ENCODE measurements at places on chromosomes 5 and 9. TPM values are rescaled to one million over a fixed set of nuclear protein-coding genes. Genes with fewer than 3 reads are reported as not detected.
A peak's percentile ranks its signal among the peaks of the same experiment; 100 is the strongest.

DNA sequence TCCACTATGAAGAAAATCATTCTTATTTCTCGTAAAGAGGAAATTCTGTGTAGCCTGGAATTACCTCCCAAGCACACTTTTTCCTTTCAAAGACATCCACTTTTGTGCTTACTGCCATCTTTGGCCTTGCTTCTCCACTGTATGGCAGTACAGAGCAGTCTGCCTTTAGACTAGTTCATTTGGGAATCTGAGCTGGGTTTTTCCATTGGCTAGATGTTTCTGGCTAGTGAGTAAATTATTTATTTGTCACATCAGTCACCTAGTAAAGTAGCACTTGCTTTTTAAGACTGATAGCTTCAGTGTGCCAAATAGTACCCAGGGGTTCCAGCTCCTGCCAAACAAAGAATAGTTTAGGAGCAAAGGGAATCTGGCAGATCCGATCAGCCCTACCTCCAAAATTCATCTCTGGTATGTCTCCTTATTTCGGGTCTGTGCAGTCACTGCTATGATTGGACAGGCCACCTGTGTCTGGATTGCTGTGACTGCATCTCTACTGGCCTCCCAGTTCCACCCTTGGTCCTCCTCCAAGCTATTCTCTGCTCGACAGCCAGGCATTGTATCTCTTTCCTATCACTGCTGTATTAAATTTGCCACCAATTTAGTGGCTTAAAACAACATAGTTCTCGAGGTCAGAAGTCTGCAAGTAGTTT lies 97.6 kb downstream of the NUDT12 start:
- DNase-seq: no peak

DNA sequence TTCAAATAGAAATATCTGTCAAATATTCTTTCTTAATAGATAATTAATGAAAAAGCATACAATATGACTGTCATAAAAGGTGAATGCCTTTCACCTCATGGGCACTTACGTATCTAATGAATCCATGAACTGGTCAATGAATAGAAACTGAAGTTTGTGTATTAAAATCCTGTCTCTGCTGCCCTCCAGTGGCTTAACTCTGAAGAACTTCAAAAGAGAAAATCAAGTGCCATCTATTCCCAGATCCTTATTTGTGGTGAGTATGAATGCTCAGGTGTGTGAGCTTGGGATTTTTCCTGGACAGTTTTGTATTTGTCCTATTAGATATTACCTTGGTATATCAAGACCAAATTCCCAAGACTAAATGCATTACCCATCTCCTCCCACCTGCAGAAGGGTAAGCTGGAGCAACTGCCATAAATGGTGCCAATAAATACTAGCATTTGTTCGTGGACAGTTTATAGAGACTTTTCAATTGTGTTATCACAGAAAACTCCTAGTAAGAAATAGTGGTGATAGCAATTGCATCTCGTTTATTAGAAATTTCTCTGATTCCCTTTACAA lies 44.0 kb upstream of the SVEP1 start:
- peak; percentile 39 for DNase-seq

ANKRD34B gene
- total RNA-seq: not detected

RMRP gene
- 4,639 TPM for total RNA-seq

TAF9 gene
- 164 TPM for total RNA-seq

ARL14EPL gene
- not detected for total RNA-seq

FCN2 gene
- not detected for total RNA-seq

QRFP gene
- total RNA-seq: not detected

DNA sequence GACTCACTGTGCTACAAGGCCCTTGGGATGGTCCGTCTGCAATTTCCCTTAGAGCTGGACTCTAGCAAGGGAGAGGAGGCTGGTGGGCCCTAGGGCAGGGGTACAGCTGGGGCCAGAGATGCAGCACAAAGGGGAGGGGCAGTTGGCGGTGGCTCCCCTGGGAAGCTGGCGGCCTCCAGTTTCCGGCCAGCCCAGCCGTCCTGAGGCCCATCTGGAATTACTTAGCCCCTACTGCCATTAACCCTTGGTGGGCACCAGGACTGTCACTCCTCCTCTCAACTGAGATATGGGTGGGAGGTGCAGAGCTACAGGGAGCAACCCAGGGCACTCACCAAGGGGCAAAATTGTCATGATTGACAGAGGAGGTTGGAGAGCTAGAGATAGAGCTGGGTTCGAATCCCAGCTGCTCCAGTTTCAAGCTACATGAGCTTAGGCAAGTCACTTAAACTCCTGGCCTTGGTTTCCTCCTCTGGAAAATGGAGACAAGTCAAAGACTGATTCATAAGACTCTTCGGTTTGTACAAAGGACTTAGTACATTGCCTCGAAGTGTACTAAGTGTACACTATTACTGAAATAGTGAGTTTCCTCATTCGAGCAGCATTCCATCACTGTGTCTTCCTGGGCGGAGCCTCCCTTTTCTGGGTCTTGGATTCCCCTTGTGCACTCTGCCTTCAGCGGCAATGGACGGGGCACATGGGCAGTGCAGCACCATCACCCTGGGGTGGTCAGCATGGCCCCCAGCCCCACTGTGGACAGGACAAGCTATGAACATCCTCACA lies 2.7 kb upstream of the PDGFRB start:
- no peak for DNase-seq

GRCh38 chr5:52864884-52865283 lies 77.2 kb downstream of the ITGA1 start:
- DNase-seq: no peak

DNA sequence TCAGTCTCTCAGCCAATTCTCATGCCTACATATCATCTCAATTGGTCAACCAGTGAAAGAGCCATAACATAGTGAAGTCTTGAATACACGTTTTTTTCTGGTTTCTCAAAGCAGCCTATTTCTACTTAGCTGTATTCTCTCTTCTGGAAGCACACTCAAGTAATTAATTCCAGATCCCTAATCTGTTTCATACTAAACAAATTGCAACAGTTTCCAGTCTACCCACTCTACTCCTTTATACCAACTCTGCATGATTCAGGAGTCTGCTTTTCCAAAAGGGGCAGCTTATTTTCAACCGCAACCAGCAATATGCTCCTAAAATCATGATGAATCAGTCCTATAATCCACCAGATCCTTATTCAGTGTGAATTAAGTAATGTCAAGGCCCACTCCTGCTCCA lies 211.7 kb downstream of the TLE1 start:
- no peak for DNase-seq

DNA sequence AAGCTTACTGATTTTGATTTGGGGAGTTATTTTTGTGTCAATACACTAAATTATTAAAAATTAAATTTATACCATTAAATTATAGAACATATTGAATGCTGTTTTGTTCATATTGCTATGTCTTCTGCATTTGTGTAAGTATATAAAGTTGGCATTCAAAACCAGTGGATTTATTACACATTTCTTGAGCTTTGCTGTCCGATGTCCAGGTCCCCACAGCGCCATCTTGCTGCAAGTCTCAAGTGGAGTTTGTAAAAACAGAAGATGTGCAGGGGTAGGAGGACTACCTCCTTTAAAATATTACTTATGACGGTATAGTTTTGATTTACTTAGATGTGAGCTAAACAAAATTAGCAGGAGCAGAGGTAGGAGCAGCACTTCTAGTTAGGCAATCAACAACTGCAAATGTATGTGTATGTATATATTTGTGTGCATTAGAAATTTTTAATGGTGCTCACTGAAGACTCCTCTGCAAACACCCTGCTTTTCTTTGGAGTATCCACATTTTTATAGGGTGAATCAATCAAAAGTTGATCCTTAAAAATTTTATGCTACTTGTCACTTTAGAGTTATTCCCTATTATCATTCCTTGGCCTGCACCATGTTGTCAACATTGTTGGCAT lies 37.4 kb downstream of the CPEB4 start:
- peak; percentile 39 for DNase-seq

GRCh38 chr5:175895686-175896102 lies 24.3 kb downstream of the CPLX2 start:
- no peak for DNase-seq

CCNI2 gene
- total RNA-seq: not detected

TTC23L gene
- 0.06 TPM for total RNA-seq

DNA sequence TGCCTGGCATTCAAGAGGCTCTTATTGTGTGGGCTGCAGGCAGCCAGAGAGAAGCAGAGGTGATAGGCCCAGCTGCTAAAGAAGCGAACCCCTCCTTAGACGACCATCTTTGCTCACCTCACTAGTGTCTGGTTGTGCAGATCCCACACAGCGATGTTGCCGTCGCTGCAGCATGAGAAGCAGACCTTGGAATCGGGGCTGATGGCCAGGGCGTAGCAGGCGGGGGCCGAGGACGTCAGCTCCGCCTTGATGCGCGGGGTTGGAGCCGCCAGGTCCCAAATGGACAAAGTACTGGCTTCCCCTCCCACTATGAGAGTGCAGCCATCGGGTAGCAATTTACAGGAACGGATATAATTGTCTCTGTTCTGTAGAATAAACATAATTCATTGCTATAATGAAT lies 98.7 kb downstream of the TLE1 start:
- no peak for DNase-seq

DNA sequence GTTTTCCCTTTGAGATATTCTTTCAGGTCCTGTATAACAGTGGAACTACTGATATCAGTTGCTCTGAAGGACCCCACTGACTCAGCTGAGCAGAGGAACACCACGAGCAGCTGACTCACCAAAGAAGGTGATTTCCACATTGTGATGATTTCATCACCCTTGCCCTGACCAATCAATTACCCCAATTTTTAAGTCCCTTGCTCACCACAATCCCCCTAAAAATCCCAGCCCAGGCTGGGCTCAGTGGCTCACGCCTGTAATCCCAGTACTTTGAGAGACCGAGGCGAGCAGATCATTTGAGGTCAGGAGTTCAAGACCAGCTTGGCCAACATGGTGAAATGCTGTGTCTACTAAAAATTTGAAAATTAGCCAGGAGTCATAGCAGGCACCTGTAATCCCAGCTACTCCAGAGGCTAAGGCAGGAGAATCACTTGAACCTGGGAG lies 125.3 kb upstream of the ABCA1 start:
- DNase-seq: peak; percentile 23

GRCh38 chr5:902129-902916 lies 9.6 kb downstream of the TRIP13 start:
- no peak for DNase-seq

DNA sequence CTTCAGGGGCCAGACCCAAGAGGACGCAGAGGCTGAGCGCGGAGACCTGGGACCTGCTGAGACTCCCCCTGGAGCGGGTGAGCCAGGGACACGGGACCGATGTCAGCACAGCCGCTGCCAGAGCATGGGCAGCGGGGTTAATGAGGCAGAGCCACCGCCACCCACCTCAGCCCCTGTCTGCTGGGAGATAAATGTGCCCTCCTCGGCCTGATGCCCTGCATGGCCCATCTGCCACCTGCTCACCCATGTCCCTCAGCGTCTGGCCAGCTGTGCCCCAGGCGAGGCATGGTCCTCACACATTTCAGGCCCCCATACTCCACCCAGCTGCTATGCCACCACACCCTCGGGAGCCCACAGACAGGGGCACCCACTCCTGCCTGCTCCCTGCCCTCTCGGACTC lies 14.9 kb downstream of the DNLZ start:
- DNase-seq: no peak

DNA sequence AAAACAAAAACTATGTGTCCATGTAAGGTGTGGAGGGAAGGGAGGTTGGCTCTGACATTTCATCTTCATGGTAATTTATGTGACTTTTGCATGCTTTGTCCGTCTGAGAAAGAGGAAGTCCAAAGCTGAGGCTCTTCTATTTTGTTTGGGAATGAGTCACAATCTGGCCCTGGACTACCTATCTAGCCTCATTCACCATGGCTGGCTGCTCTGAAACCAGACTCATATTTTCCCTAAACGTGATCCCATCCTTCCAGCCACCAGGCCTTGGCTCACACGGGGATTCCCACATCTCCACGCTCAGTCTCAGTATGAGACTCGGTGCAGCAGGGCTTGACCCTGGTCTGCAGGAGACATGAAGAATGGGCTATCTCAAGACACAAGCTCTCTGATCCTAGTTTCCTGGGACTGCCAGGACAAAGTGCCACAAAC lies 672.8 kb downstream of the ACTL7B start:
- no peak for DNase-seq

DNA sequence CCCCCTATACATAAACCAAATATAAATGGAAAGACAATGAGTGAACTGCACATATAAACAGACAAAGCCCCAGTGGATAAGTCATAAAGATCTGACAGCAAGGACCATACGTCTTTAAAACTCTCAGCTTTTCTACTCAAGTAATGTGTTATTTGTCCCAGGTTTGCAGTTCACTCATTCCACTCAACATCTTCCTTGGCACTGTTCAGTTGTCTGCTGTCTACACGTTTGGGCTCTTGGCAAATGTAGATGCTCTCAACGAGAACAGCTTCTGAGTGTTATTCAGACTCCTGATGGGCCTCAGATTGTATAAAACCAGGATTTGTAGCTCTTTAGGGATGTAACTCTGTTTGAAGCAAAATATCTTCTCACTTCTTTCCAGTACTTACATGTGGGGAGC lies 198.2 kb upstream of the SEMA6A start:
- DNase-seq: no peak

- DNase-seq: no peak
Observed at GRCh38 chr5:142746532-142747433, 23.4 kb upstream of the ARHGAP26 start.

S1PR3 gene
- total RNA-seq: 34.8 TPM

CSF1R gene
- total RNA-seq: not detected

DNA sequence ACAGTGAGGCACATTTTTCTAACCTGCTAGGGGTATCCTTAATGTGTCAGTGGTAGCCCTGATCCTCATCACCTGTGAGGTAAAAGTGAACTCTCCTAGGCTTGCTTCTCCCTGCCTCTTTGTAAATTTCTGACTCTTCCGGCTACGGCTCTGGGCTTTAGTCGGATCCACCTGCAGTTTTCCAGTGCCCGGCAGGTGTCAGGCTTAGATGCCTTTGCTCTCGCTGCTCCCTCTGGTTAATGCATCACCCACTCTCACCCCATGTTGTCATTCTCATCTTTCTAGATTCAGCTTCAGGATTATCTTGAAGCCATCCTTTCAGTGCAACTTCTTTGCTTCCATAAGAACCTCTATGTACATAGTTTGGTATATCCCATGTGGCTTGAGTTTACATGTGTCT lies 3.6 kb downstream of the CEP78 start:
- DNase-seq: no peak

DNA sequence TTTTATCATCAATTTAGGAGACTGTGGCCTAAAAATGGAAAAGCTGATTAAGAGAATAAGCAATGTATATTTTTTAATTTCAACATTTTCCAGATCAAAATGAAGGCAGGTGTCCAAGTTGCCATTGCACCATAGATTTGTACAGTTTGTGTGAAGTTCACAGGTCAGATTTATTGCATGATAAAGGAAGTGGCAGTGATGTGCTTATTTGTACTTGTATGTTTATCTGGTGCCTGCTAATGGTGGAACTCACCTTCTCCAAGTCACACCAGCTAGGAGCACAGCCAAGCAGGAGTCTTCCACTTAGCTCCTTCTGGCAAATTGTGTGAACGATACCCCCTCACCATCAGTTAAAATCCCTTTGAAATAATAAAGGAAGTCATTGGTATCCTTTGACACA lies 37.8 kb upstream of the ANKRD31 start:
- DNase-seq: no peak

DNA sequence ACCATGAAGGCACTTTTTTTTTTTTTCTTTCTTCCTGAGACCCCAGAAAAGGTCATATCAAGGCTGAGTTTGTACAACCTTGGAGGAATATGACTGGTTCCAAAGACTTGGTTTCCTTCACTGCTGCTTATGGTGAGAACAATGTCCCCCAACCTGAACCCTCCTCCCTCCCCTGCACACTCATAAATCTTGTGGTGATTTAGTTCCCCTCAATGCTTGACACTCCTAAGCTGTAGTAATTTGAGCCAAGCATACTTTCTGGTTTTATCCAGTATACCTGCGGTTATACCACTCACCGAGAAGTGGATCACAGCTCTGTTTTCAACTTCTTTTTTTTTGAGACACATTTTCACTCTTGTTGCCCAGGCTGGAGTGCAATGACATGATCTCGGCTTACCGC lies 149.9 kb upstream of the KLF4 start:
- no peak for DNase-seq

PTGDS gene
- not detected for total RNA-seq

DNAH5 gene
- 1.5 TPM for total RNA-seq

Data from H4 (cell line).